ENCODE measurements at places on chromosomes 3 and 15. TPM values are rescaled to one million over a fixed set of nuclear protein-coding genes. Genes with fewer than 3 reads are reported as not detected.
A peak's percentile ranks its signal among the peaks of the same experiment; 100 is the strongest.

GOLGA6A gene
- not detected for total RNA-seq

DNA sequence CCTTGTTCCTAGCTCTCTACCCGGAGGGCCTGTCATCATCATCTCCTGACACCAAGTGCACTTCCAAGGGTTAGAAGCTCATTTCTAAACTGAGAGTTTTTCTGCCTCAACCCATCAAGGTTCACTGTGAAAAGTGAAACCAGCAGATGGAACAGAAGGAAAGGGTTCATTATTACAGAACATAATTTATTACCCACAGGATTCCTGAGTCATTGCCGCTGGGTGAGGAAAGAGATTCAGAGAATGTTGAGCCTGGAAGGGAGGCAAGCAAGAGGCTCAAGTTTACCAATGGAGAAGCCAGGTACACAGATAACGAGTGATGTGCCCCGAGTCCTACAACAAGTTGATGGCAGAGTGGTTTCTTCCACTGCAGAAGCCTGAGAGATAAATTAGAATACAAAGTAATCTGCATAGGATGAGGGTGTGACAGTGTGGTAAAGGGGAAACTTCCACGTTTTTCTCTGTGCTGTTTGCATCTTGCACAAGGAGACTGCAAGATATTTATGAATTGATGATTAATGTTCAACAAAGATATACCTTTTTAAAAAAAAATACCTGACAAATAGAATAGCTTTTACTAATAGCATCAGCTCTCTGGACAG is 80.5 kb upstream of the SETMAR start:
- no peak for DNase-seq

PLA2G4D gene
- total RNA-seq, result not detected

TPRG1 gene
- 2.7 TPM for total RNA-seq

GRCh38 chr3:146077181-146077580 is 83.8 kb downstream of the PLOD2 start:
- no peak for DNase-seq

DNA sequence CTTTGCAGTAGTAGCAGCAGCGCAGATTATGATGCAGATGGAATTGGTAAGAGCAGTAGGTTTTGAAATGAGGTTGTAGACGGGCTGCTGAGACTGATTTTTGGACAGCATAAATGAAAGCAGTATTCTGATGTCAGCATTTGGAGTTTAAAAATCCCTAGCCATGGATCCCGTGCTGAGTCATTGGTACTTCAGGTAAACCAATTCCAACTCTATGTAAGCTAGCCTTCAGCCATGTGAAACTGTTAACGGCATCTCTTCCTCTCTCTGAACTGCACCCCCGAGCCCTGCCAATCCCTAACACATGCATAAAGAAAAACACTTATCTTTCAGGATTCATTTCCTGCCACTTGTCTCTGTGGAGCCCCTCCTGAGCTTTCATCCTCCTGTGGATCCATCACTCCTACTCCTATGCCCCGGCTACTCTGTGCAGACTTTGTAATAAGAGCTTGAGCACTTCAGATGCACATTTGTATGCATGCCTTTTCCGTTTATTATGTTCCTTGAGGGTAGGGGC is 119.0 kb downstream of the AKAP13 start:
- DNase-seq, result no peak

GRCh38 chr3:27728195-27729087 is 6.3 kb upstream of the EOMES start:
- no peak for DNase-seq

ZNF774 gene
- total RNA-seq, result 0.69 TPM

GANC gene
- 12.6 TPM for total RNA-seq

ROBO2 gene
- total RNA-seq, result 0.05 TPM

- peak; percentile 83 for DNase-seq
Observed at GRCh38 chr3:49929291-49930167, at the start of gene MON1A. TSS of gene MON1A (minus strand) at chr3:49929811. CDS start at chr3:49913346, 16,465 bp downstream.

GRCh38 chr3:31420311-31420710 is 112.4 kb upstream of the STT3B start:
- no peak for DNase-seq

Measured in NCI-H460 (cell line).